KBM-7 (cell line): ENCODE measurements at places on chromosomes 5 and 9.
A peak's percentile ranks its signal among the peaks of the same experiment; 100 is the strongest.

GRCh38 chr5:175709276-175709781 is 51.5 kb downstream of the HRH2 start:
- DNase-seq, result no peak

GRCh38 chr9:73179589-73179988 is 27.9 kb downstream of the ANXA1 start:
- peak; percentile 39 for DNase-seq

DNA sequence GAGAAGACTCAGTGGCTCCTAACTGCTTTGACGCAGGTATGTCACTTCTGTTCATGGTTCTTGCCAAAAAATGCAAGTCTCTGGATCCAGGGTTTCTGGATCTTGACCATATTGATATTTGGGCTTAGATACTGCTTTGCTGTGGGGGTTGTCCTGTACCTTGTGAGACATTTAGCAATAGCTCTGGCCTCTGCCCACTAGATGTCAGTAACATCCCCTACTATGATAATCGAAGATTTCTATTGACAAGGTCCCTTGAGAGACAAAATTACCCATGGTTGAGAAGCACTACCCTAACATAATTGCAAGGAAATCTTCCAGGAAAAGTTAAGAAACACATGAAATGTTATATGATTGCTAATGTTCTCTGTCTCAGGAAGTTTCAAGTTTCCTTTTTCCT is 285.4 kb downstream of the TMEM232 start:
- peak; percentile 32 for DNase-seq

- DNase-seq, result no peak
These were observed 68.0 kb downstream of the ZNF608 start for GRCh38 chr5:124678468-124678867.

DNA sequence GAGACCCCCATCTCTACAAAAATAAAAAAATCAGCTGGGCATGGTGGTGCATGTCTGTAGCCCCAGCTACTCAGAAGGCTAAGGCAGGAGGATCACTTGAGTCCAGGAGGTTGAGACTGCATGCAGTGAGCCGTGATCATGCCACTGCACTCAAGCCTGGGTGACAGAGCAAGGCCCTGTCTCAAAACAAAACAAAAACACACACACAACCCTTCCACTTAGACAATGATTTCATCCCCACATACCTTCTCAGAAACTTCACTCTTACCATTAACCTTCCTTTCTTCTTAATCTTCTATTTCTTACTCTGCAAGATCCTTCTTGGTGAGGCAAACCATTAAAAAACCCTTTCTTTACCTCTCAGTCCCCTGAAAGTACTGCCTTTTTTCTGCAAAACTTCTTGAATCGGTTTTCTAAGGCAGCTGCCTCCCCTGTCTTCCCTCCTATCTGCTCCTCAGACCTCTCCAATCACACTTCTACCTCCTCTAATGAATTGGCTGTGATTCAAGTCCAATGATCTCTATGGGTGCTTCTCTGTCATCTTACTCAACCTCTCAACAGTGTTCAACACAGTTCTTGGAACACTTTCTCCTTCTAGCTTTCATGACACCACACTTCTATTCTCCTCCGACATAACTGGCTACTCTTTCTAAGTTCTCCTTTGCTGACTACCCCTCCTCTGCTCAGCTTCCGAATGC is 47.3 kb downstream of the PFDN1 start:
- DNase-seq, result no peak

DNA sequence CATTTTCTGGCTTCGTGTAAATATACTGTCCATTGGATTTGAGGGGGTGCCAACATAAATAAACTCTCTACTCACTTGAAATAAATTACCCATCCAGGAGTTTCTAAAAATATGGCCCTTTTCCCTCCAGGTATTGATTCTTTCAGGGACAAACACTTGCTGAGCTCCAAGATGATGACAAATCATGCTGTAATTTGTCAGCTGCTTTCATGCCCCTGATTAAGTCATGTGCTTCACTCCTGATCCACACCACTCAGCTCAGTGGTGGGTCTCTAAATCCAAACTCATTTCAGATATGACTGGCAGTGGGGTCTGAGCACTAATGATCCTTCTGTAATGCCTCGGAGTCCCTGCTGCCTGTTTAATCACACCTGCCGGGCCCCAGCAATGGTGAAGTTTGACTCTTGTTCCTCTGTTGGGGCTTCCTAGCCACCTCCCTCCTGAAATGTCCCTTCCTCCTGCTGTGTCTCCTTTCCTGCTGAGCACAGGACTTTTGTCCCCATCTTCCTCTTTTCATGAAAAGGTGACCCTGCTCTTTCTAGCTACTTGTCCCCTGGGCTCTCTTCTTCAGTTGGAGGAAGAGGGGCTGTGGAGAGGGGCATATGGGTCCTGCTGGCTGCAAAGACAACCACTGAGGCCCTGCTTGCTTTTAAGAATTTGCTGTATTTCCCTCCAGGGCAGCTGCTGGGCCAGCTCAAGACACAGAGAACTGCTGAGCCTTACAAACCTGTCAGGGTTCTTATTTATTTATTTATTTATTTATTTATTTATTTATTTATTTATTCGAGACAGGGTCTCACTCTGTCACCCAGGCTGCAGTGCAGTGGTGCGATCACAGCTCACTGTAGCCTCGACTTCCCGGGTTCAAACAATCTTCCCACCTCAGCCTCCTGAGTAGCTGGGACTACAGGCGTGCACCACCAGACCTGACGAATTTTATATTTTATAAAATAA is 200.0 kb downstream of the ATP10B start:
- no peak for DNase-seq

DNA sequence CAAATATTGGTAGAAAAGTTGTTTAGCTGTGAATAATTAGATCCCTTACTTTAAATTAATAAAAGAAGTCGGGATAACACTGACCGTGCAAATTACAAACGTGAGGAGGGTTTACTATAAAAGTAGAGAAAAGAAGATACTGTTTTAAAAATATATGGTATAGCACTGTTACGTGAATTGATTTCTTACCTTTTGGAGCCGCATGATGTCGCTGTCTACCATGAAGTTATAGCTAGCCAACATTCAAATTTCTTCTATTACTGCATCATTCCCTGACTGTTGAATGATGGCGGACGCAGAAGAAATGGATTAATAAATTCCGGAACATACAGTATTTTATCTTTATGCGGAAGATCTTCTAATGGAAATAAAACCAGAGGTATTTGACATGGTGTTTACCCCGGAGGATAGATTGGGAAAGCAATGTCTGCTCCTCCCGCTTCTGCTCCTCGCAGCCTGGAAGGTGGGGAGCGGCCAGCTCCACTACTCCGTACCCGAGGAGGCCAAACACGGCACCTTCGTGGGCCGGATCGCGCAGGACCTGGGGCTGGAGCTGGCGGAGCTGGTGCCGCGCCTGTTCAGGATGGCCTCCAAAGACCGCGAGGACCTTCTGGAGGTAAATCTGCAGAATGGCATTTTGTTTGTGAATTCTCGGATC is at the start of gene PCDHA6:
Gene PCDHA6, plus strand, starts transcription at position 257 of the 658 bp plus-strand sequence. Its CDS starts 132 bp downstream, at position 389.
- no peak for DNase-seq

- DNase-seq, result no peak
These were observed 56.8 kb upstream of the SYNPO start for GRCh38 chr5:150583541-150584225.

DNA sequence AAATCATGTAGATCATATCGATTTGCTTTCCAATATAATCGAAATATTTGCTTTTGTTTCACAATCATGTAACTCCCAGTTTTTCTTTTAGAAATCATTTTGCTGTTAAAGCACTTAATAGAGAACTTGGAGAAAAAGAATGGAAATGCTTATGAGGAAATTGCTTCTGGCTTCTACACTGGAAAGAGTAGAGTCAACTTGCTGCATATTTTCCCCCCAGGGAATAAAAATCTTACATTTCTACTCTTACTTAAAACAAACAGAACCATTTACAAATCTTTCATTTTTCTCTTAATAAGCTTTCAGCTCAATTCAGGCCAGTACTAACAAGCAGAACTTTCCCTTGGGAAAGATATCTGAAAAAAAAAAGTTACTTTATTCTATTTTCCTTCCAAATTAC is 312.0 kb downstream of the CHSY3 start:
- no peak for DNase-seq

GRCh38 chr5:160240350-160240749 is 11.0 kb downstream of the FABP6 start:
- DNase-seq, result no peak

- DNase-seq, result no peak
These were observed 39.7 kb upstream of the TNFAIP8 start for GRCh38 chr5:119316086-119316485.

DNA sequence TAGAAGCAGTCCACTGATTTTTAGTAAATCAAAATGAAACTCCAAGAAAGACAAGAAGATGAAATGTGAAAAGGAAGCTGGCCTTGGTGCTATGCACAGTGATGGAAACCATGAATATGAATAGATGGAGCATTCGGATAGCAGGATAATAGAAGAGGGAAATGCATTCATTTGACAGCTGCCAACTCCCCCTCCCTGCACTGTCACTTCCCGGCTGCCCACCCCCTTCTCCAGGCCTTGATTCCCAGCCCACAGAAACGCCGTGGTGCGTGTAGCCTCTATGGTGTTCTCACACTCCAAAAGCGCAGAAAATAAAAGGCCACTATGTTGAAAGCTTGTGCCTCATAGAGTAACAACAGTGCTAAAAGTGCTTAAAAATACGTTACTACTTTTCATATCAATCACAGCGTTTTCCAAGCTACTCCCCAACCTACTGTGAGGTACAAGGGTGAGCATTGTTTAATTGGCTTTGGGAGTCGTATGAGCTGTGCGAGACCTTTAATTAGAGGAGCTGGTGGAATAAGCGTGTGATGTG is 26.1 kb upstream of the IFNK start:
- no peak for DNase-seq

DNA sequence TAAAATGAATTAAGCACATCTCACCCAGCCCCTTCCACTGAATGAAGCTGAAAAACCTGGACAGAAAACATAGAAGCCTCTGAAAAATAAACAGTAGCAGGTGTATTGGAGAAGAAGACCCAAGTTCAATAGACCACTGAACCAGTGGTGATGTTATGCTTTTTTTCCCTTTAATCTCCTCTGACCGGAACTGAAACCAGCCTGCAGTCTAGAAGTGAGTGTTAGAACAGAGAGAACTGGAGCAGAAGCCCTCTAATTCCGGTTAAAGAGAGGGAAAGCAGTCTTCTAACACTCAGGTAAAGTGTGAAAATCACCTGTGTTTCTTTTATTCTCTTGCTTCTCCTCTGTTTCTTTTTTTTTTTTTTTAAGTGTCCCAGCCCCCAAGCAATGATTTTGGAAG is 83.5 kb upstream of the CCL21 start:
- DNase-seq, result no peak

DNA sequence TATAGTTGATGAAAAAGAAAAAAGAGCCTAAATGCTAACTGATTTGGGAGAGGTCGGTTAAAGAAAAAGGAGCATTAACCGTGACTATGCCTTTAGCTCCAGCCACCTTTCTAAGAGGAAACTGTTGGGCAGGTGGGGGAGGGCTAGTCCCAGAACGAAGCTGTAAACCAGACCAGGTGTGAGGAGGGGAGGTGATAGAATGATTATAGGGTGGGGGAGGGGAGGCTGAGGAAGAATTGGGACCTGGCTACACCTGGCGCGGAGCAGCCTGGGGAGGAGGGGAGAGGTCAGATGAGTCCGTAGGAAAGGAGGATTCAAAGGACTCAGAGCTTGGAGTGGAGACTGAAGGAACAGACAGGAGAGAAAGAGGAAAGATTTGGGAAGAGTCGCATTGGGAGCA is 73.4 kb downstream of the PHAX start:
- no peak for DNase-seq

DNA sequence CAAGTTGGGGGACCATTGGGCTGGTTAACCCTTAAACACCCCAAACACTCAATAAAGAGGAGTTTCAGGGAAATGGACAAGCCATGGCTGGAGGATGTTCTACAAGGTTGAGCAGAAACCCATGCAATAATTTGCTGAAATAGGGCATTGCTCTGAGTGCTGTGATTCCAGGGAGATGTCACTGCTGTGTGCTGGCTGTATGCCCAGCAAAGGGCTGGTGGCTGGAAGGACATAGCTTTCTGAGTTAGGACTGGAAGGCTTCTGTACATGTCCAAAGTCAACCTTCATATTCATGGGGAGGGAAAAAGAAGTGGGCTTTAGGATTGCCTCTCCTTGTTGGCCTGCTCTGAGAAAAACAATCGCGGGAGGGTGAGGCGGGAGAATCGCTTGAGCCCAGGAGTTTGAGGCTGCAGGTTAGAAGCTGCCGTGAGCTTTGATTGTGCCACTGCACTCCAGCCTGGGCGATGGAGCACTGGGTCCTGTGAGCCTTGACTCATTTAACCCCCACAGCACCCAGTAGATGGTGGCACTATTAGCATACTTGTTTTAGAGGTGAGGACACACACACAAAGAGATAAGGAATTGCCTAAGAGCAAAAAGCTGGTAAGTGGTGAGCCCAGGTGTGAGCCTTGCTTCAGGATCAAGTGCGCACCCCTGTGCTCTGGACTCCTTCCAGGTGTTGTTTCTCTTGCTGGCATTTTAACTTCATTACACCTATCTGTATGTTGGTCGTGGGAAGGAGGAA is 20.4 kb downstream of the IL12B start:
- DNase-seq, result no peak

DNA sequence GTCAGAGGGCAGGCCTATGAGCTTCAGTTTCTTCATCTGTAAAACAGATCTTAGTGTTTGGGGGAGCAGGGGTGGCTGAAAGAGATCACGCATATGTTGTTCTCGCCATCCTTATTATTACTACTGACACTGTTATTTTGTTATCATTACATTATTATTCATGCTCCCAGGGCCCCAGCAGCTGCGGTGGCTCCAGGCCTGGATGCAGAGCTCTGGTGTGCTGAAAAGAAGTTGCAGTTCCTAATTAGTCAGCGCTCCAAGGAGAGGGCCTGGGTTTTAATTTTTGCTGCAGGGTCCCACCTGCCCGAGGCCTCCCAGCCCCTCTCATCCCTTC is 19.5 kb downstream of the CXXC5 start:
- DNase-seq, result no peak

GRCh38 chr9:12933957-12934356 is 159.1 kb downstream of the LURAP1L start:
- DNase-seq, result no peak

GRCh38 chr5:122019919-122020590 is 58.0 kb downstream of the LOX start:
- DNase-seq, result no peak
